Germinal center (tissue), 1 donor: ENCODE measurements at places on chromosomes 3 and 15.

GRCh38 chr3:56799251-56799882 lies 2.4 kb downstream of the ARHGEF3 start:
- DNase-seq = peak; percentile 48

GRCh38 chr3:50617096-50617791 lies at the start of gene MAPKAPK3:
Gene MAPKAPK3, plus strand, starts transcription at chr3:50617151. Its CDS starts 415 bp downstream, at chr3:50617566.
- peak; percentile 41 for DNase-seq

- no peak for DNase-seq
These were observed 36.4 kb upstream of the LACTB start for GRCh38 chr15:63085289-63085688.

DNA sequence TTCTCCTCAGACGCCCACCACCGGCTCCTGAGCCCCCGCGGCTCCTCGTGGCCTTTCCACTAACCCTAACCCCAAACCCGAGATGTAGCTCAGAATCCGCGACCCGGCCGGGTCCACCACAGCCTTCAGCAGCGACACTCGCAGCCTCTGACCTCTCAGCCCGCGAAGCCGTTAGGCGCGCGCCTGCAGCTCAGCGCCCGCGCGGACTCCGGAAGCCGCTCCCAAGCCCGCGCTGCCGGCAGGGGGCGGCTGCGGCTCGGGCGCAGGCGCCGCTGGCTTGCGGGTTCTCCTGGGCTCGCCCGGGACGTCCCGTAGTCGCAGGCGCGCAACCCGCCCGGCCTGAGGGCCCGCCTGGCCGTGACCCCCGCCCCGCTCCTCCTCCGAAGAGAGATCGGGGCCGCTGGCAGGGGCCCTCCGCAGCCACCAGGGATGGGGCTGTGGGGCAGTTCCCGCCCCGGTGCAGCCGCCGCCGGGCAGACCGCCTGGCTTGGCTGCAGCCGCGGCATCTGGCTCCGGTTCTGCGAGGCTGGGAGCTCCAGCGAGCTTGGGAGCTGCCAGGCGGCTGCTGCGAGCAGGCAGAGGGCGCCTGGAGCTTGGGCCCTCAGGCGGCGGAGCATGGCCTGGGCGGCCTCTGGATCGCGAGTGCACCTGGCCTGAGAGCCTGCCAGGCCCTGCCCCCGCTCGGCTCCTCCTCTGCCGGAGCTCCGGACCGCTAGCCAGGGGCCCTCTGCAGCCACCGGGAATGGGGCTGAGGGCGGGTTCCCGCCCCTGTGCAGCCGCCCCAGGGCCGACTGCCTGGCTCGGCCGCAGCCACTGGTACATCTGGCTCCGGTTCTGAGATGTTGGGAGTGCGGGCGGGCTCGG lies 120.7 kb downstream of the LMLN start:
- peak; percentile 64 for DNase-seq

GRCh38 chr3:169060037-169060436 lies 603.5 kb downstream of the MECOM start:
- no peak for DNase-seq

DNA sequence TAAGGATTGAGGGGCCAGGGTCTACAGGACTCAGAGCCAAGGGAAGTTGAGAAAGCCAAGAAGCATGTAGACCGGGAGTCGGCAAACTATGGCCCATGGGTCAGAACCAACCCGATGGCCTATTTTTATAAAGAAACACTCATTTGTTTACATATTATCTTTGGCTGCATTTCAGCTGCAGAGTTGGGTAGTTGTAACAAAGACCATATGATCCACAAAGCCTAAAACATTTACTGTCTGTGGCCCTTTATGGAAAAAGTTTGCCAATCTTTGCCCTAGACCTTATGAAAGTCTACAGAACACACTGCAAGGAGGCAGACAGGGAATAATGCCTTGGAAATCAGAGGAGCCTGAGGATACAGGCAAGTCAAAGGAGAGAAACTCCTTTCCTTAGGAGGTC lies 63.2 kb upstream of the MNS1 start:
- DNase-seq = no peak

- no peak for DNase-seq
These were observed 16.4 kb upstream of the ALAS1 start for GRCh38 chr3:52181543-52181942.

- DNase-seq = no peak
These were observed 353.0 kb downstream of the ROBO1 start for GRCh38 chr3:79414806-79415205.

- no peak for DNase-seq
These were observed 329.4 kb upstream of the TBC1D5 start for GRCh38 chr3:18071833-18072232.

GRCh38 chr3:64444490-64445108 lies 219.3 kb upstream of the PRICKLE2 start:
- no peak for DNase-seq

DNA sequence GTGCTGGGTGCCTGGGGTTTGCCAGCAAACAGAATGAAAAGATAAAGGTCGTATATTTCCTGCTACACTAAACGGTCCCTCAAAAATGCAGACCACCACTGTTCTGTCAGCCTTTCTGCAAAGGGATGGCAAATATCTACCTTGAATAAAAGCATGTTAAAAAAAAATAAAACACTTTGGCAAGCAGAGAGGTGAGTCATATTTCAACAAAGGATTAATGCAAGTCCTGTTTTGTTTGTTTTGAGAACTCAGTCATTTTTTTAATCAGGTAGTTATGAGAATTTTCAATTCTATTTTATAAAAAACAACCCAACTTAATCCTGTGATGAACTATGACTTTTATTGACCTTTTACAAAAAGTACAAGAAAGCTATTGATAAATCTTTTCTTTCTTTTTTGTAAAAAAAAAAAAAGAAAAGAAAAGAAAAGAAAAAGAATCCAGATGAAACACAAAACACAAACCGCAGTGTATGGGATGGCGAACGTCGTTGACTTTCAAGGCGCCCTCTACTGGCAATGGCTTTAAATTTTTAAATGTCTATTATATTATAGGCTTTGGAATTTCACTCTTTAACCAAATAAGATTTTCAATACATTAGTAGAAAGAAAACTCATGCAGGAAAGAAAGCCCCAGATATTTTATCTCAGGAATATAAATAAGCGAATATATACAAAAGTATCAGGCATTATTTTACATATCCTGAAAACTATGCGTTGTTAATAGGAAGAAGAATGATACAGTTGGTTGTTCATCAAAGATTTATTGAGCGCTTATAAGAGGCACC lies 87.8 kb downstream of the NCEH1 start:
- no peak for DNase-seq

DNA sequence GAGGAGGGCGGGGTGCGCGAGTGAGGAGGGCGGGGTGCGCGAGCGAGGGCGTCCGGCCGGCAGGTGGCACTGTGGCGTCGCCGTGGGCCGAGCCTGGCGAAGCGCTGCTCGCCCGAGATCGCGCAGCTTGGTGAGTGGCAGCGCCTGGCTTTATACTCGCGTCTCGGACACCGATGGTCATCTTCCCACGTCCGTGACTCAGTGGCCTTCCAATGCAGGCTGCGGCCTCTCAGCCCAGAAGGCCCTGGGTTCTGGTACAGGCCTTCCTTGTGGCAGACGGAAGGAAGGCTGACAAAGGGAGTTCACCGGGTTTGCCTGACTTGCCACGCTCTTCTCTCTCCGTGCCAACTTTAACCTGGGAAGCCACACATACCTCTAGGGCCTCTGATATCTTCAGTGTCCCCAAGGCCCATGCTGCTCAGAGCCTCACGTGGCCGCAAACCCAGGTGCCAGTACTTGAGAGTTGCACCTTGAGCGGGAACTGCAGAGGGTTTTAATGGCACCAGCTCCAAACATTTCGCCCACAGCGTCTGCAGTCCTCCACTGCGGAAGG lies 195.3 kb upstream of the LYSMD4 start:
- peak; percentile 79 for DNase-seq

DNA sequence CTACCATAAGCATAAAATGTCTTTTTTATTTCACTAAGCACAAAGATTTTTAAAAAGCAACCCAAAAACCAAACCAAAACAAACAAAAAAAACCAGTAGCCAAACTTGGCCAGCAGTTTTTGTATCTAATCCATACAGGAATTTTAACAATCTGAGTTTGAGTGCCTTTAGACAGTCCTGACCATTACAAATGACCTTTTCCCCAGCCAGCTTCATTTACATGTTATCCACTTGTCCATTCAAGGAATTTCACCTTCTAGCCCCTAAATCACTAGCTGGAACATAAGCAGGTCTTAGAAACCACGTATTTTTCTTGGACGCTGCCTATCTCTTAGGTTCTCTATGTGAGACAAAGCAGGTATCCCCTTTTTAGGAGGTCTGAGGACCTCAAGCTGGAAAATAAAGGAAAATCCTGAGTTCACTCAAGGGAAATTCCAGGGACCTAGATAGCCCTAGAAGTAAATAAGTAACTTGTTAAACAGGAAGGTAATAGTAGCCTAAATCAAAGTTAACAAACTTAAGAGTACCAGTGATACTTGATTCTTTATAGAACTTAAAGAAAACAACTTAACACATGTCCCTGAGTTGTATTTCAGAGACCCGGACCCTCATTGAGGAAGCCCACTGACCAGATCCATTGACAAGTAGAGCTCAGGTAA lies 34.2 kb downstream of the CIP2A start:
- no peak for DNase-seq

GRCh38 chr3:37993067-37993455 lies 2.5 kb downstream of the VILL start:
- no peak for DNase-seq

DNA sequence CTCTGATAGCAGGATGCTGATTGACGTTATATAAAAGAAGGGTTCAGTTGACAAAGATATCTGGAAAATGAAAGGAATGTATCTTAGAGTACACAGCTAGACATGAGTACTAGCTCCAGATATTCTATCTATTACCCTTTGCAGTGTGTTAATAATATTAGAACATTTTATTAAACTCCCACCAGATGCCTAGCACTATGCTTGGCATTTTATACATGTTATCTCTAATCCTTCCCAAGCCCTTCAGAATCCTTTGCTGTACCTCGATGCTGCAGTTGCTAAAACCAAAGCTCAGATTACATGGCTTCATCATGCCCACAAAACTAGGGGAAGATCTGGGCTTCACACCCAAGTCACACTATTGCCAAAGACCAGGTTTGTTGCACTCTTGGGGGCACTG lies 350.1 kb upstream of the AZI2 start:
- no peak for DNase-seq

DNA sequence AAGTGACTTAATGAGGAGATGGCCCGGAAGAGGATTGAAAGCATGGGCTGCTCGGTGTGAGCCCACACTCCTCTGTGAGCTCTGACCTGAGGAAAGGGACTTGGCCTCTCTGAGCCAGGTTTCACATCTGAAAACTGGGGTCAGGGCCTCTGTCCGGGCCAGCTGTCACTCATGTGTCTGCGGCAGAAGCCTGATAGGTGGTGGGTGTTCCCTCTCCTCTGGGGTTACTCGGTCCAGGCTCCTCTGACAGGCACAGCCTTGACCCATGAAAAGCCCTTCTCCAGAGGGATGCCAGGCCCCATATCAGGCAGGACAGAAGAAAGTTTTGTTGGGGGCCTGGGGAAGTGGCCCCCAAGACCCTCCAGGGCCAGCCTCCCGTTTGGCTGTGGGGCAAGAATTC lies 131.4 kb downstream of the CHSY1 start:
- DNase-seq = no peak

DNA sequence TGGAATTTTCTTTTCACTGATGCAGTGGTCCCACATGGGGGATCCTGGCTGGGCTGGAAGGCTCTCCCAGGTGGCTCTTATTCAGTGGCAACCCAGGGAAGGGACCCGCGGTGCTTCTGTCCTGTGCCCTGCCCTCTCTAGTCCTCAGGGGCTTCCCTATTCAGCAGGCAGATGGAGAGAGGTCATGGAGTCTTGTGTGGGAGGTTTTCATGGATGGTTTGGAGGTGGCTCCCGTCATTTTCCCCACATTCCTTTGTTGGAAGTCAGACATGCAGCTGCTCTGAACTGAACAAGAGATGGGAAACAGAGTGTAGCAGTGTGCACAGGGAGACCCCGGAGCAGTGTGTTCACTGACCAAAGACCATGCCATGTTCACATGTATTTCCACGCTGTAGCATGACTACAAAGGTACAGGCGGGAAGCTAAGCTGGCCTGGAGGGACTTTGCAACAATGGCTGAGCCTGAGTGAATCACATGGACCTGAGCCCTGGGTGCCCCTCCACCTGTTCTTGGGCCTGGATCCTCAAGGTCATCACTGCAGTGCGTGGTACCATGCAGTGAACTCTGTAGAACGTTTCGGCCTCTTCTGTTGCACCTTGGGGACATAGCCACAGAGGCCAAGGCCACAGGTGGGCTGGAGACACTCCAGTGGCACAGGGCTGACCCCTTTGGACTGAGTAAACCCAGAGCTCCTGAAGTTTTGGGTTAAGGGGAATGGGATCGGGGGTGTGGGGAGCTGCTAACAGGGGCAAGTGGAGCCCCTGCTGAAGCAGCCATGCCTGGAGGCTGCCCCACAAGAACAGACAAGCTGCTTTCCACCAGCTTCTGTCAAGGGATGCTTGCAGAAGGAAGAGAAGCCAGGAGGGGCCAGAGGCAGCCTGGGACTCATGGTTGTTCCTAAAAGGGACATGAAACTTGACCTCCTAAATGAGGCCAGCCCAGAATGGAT lies 123.0 kb downstream of the ASB7 start:
- DNase-seq = no peak
